ENCODE measurements at places on chromosomes 5 and 9.

- DNase-seq = no peak
Observed at GRCh38 chr5:92041911-92042660, 659.0 kb upstream of the ARRDC3 start.

DNA sequence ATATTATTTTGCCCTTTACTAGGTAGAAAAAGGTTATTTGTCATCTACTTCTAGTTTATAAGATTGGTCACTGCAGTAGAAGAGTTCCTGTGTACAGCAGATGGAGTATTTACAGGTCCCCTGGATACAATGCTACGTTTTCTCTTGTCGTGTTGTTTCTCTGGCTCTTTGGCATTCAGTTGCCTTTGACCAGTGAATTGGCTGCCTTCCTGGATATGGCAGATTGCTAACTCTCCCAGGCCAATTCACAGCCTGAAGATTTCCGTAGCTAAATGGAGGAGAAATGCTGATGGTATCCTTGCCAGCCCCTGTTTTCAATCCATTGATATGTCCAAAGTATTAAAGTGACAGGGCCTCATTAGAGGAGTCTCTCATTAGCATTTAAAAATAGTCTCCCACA, 32.5 kb upstream of the GNAQ start:
- DNase-seq = peak; percentile 14

GRCh38 chr9:79215821-79216220, 355.9 kb upstream of the TLE4 start:
- DNase-seq = peak; percentile 46

GRCh38 chr5:33479311-33479710, 38.5 kb downstream of the TARS1 start:
- no peak for DNase-seq

DNA sequence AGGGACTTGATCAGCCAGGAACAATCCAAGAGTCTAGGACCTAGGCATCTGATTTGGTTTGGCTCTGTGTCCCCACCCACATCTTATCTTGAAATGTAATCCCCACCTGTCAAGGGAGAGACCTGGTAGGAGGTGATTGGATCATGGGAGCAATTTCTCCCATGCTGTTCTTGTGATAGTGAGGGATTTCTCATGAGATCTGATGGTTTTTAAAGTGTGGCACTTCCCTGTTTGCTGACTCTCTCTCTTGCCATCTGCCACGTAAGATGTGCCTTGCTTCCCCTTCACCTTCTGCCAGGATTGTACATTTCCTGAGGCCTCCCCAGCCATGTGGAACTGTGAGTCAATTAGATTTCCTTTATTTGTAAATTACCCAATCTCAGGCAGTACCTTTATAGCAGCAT, 201.7 kb upstream of the ACTBL2 start:
- no peak for DNase-seq

- peak; percentile 61 for DNase-seq
Observed at GRCh38 chr5:308672-309271, 12.7 kb upstream of the AHRR start.

DNA sequence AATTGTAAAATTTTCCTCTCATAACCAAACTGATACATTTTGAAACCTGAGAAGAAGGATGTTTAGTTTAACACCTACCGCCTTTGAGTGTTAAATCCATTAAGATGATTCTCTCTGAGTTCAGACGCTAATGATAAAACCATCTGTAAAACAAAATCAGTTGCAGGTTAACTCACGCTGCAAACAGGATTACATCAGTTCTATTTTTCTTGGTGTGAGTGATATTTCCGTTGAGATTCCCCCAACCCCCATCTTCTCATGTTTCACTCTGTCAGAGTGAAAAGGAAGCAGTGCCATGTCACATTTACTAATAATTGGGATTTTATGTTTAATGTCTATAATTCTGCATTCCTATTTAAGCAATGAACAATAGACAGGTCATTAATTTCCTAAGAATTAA, 146.5 kb downstream of the FANCC start:
- peak; percentile 46 for DNase-seq

DNA sequence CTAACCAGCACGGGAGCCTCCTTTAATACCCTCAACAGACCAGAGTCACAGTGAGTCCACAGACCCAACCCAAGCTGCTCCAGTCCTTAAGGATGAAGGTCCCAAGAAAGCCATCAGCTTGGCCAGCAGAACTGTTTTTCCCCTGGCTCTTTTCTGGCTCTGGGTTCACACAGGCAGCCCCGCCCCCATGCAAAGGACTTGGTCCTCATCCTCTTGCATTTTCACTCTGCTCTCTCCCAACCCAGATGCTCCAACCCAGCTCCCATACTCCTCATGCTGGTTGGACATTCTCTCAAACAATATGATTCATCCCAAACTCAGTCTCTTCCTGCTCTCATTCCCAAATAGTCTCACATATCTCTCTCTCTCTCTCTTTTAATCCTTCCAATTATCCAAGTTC, 74.2 kb upstream of the SPOCK1 start:
- peak; percentile 14 for DNase-seq

DNA sequence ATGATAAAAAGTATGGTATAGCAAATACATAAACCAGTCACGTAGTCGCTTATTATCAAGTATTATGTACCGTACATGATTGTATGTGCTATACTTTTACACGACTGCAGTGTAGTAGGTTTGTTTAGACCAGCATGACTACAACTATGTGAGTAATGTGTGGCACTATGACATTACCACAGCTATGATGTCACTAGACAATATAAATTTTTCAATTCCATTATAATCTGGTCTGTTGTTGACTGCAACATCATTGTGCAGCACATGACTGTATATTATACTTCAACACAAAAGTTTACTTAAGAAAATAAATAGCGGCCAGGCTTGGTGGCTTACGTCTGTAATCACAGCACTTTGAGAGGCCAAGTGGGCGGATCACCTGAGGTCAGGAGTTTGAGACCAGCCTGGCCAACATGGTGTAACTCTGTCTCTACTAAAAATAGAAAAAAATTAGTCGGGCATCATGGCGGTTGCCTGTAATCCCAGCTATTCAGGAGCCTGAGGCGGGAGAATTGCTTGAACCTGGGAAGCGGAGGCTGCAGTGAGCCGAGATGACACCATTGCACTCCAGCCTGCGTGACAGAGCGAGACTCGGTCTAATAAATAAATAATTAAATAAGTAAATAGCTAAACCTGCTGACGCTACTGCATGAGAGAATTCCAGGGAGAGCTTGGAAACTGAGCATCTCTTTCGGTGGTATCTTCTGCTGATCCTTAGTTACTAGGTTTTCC, 24.6 kb upstream of the JADE2 start:
- no peak for DNase-seq

GRCh38 chr5:141636106-141636412, 590 bp downstream of the HDAC3 start:
- DNase-seq = no peak

DNA sequence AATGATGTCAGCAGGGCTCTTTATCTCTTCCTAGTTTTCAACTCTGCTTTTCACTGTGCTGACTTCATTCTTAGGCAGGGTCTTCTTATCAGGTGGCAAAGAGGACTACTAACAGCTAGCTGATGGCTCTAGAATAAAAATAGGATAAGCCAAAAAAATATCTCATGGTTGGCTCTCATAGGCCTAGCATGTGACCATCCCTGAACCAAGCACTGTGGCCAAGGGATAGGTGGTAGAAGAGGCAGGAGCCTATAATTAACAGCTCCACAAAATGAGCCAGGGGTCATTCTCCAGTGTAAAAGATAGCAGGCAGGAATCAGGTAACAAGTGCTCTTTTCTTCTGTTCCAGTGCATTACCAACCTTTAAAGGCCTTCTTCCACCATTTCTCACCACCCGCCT, 21.1 kb downstream of the ANKDD1B start:
- DNase-seq = no peak

GRCh38 chr9:95551406-95551805, 34.6 kb upstream of the PTCH1 start:
- no peak for DNase-seq

- DNase-seq = no peak
Observed at GRCh38 chr5:137939331-137939730, 50.1 kb downstream of the PKD2L2 start.

- no peak for DNase-seq
Observed at GRCh38 chr5:10376544-10376943, 23.0 kb downstream of the MARCHF6 start.

- no peak for DNase-seq
Observed at GRCh38 chr9:33662871-33663270, 132.5 kb upstream of the PRSS3 start.

DNA sequence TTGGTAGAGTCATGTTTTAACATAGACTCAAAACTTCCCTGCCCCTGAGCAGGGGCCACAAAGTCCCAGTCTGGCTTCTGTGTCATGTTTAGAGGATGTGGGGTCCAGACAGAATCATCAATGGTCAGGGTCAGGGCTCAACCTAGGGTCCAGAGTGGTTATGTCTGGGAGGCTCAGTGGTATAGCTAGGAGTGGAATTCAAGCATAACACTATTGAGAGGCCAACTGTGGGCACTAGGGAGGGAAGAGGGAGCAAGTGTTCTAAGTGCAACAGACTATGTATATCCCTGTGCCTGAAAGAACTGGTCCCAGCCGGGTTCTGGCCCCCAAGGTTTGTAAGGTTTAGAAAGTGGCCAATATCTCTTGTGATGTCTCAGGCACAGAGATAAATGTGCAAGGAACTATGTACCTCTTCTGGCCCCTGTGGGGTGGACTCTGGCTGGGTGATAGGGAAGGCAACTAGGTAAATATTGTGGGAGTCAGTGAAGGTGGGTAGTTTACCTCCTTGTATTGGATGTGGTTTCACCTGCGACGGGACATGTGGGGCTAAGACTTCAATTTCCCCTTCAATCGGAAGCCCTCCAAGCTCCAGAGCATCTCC, 14.0 kb downstream of the MYORG start:
- no peak for DNase-seq

DNA sequence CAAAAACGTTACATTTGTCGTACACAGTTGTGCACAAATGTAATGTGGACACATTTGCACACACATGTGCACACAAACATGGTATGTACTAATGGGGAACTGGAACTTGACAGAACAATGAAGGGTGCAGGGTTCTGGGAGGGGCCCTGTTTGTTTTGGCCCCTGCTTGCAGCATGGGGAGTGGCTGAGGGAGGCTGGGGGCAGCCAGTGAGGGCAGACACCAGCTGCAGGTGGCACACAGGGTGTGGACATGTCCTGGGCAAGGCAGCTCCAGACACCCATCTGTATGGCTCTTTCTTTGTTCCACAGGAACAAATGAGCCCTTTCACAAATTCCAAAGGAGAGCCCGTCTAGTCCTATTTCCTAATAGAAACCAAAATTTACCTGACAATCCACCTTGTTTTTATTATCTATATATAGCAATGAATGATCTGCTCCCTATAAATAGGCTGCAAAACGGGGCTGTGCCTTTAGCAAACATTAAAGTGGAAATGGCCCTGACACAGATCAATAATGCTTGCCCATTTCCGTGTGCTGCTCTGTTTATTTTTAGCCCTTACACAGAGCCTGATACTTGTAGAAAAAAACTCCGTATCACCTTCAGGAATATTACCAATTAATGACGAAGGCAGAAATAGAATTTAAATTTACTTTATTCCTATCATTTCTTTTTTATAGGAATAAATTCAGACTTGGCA, 26.4 kb downstream of the MARCHF3 start:
- no peak for DNase-seq

- DNase-seq = no peak
Observed at GRCh38 chr5:35672995-35673394, 55.3 kb downstream of the SPEF2 start.

DNA sequence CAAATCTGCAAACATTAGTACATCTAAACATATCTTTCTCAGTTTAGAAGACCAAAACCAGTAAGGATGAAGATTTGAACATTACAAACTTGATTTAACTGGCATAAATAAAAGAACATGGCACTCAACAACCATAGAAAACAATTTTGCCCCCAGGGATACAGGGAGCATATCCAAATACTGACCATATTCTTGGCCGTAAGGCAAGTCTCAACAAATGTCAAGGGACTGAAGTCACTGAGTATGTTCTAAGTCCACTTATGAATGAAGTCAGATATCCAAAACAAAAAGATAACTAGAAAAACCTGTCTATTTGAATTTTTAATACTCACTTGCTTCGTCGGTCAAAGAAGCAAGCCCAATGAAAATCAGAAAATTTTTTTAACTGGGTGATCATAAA, 14.1 kb downstream of the FEM1C start:
- DNase-seq = peak; percentile 31

DNA sequence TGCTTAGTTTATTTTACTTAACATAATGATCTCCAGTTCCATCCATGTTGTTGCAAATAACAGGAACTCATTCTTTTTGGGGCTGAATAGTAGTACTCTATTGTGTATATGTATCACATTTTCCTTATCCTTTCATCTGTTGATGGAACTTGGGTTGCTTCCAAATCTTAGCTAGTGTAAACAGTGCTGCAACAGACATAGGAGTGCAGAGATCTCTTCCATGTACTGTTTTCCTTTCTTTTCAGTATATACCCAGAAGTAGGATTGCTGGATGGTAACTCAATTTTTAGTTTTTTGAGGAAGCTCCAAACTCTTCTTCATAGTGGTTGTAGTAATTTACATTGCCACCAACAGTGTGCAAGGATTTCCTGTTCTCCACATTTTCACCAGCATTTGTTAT, 138.8 kb upstream of the POC5 start:
- no peak for DNase-seq

DNA sequence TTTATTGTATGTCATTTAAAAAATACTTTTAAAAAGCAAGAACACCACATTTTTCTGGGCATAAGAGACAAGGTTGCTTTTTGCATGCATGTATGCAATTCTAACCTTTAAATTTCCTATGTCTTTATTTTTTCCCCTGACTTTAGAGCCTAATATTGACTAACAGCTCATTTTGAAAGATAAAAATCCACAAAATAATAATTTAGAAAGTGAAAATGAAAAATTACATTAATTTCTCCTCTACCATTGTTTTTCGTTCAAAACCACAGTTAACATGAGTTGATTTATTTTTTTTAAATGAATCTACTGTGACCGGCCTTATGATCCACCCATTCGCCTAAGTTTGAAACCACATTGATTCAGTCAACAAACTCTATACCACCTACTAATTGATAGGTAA, 137.5 kb upstream of the CDKN2B start:
- DNase-seq = no peak

DNA sequence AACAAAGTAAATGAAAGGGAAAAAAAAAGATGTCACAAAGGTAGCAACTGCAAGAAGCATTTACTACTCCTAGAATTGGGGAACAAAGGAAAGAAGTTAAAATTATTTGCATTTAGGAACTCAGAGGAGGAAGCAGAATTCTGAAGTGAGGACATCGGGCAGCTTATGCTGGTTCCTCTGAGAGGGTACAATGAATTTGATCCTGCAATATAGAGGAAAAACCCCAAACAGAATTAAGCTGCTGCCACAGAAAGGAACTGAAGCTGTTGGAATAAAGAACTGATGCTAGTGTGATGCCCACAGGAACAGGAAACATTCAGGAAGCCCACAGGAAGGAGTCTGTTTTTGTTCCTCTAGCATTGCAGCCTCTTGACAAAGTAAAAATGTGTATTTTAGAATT, 22.3 kb upstream of the TBCA start:
- DNase-seq = no peak

DNA sequence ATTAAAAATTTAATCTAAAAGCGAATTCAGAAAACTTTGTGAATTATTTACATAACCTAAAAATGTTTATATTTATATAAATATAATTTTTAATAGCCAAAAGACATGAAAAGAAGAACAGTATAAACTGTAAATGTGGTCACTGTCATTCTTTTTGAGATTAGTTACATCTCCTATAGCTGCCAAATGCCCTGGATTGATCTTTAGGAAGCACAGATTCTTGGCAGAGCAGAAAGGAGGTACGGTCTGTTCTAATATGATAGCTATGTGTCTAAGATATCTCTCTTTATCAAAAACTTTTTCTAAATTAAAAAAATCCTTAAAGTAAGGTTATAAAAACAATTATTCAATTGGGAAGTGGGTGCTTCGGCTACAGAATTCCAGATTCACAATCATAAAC, 151.0 kb downstream of the LPAR1 start:
- no peak for DNase-seq

All from GM23248 (cell line).